Foreskin keratinocyte (primary cell): ENCODE measurements at places on chromosomes 7 and 10.
A peak's percentile ranks its signal among the peaks of the same experiment; 100 is the strongest.

DNA sequence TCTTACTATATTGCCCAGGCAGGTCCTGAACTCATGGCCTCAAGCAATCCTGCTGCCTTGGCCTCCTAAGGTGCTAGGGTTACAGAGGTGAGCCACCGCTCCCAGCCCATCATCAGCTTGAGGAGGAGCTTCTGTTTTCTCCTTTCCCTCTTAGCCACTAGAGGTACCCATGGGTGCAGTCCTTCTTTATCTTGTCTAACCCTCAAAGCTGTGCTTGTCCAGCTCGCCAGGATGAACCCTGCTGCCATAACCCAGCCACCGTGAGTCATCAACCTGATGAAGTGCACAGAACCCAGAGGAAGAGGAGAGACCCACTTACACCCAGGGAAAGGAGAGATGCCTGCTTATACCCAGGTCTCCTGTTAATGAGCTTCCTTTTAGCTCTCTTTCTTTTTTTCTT lies 133.4 kb downstream of the CUL2 start:
- no peak for DNase-seq

DNA sequence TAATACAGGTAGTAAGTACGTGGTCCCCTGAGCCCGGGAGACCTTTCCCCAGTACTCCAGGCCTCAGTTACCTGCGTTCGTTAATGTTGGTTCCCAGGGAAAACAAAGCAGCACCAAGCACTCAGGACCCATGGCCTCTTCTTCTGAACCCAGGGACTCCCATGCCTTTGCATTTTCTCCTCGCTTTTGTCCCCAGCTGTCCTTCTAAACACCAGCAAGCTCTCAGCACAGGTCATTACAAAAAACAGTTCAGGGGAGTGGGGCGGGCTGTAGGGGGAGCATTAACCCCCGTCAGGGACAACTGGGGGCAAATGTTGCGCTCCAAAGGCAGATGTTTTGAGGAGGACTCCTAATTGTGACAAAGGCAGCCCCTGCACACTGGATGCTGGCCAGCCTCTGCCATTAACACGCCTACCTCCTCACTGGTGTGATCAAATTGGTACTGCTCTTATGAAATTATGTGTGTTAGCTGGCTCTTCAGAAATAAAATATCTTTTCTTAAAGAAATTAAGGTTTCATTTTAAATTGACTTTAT lies 80.5 kb upstream of the LRGUK start:
- DNase-seq: no peak

DNA sequence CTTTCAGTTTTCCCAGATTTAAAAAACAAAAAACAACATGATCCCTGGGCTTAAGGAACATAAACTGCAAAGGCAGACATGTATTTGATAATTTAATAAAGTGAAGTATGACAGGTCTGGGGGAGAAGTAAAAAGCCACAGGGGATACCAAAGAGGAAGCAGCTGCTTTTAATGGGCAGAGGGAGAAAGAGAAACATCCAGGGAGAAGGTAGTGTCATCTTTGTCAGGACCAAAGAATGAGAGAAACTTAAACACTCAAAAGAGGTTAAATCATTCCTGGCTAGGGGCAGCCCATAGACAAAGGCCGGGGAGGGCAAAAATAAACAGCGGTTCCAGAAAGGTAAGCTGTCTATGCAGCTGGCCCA lies 94.5 kb downstream of the GRB10 start:
- no peak for DNase-seq

GRCh38 chr7:130063036-130063435 lies 7.3 kb upstream of the KLHDC10 start:
- no peak for DNase-seq

DNA sequence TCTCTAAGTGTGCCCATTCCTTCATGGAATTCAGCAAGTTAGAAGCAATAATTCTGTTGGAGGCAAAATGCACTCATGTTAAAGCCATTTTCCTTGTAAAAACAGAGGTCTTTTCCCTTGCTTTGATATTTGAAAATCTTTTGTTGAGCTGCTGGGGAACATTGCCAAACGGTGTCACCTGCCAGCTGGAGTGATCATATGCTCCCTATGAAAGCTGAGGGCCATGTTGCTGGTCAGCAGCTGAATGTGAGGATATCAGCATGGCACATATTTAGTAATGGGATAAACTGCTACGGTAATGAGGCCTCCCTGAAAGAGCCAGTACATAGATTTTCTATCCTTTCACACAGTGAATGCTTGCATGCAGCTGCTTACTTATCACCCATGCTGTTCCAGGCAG lies 224.3 kb downstream of the THSD7A start:
- DNase-seq: no peak

DNA sequence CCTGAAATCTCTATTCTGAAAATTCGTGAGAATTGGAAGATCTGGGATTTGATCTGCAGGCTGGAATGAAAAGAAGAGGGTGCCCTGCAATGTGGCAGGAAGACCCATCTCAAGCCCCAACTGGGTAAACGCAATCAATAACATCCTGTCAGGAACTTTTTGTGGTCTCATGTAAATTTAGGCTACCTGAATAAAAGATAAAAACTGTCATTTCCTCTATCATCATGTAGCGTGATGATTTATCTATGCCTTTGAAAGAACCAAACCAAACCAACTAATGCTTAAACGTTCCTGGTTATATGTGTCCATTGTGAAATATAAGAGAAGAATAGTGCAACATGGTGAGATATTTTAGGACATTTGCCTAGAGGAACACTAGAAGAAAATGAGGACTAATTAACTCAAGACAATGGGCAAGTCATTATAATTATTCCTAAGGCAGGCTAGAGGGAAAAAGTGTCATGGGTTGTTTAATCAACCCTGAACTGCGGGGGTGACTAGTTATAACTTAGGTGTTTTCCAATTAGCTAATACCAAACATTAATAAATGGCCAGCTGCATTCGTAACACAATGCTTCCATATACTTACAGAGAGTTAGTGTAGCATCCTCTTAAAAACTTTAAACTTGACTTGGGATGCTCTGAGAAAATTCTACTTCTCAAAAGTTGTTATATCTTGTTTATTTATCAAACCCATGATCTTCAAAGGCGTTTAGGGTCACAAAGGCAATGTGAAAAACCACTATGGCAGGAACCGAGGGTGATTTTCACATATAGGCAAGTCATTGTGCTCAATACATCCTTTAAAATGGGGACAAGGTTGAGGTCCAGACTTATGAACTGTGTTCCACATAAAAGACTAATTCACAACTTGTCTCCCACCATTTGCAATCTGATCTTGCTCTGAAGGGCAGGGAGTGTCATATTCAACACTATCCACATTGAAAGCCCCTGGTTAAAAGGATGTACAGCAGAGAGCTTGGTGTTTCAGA lies 48.6 kb upstream of the ADO start:
- DNase-seq: no peak

- DNase-seq: no peak
These were observed 371.6 kb downstream of the BBS9 start for GRCh38 chr7:33500703-33501701.

GRCh38 chr10:69406816-69407580 lies 9.7 kb downstream of the TACR2 start:
- no peak for DNase-seq

DNA sequence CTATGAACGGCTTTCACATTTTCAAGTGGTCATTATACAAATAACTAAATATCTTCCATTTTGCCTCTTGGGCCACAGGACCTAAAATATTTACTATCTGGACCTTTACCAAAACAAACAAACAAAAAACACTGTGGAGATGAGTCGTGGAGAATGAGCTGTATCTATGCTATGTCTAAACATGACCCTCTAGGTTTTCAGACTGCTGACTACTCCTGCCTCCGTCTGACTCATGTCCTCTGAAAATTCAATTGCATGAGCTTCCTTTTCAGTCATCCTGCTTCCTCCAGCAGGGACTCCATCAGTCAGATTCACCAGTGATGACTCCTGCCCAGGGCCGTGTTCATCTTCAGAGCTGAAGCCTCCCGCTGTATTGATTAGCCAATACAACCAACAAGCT lies 96.8 kb downstream of the COL28A1 start:
- peak; percentile 94 for DNase-seq

DNA sequence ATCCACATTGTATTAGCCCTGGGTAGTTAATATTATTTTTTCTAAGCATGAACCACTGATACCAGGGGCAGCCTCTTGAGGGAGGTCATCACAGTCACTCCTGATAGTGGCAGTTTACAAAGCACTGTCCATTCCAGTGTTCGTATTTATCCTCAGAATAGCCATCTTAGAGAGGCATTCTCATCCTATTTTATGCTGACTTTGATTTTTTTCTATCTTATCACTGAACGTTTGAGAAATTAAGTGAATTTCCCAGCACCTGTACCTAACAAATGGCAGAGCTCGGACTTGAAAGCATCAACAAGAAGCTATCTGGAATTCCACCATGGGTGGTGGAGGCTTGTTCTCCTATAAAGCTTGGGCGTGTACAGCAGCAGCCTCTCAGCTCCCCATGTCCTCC lies 26.1 kb upstream of the MGAM2 start:
- no peak for DNase-seq

- DNase-seq: no peak
These were observed 132.5 kb downstream of the IMMP2L start for GRCh38 chr7:111429781-111430180.

- DNase-seq: no peak
These were observed 160.5 kb downstream of the FOXP2 start for GRCh38 chr7:114575098-114575497.

DNA sequence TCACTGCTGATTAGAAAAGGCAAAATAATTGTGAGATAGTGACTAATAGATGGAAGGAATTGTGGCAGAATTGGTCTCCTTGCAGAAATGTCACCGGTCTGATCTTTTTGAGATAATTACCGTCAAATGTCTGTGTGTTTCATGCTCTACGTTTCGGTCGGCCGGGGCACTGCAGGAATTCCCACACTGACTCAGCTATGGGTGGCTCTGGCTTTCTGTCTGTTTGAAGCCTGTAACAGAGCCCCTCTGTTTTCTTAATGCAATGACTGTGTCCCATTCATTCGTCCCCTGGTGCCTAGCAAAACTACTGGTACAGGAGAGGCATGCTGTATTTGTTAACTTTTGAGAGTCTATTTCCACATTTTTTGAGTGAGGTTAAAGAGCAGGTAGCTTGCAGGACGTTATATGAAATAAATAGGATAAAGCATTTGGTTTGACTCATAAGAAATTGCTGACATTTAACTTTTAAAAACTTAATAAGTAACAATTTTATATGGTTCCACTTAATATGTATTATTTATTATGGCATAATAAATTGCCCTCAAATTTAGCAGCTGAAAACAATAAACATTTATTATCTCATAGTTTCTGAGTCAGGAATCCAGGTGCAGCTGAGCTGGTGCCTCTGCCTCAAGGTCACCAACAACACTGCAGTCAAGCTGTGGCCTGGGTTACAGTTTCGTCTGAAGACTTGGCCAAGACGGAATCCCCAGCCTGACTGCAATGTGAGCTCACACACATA lies 53.3 kb upstream of the CTBP2 start:
- peak; percentile 4 for DNase-seq

DNA sequence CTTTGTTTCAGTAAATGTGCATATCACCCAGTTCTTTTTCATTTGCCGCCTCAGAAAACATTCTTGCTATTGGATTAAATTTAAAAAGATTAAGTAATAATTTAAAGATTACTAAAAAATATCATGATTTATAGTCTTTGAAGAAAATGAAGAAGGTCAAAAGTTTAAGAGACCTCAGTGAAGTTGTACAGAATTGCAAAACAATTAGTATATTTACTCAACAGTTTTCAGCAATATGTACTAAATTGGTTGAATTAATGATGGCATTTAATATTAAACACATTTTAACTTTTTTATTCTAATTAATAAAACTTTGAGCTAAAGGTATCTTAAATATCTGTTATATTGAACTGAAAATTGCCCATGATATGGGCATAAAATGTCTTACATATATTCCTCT lies 49.9 kb upstream of the KLF6 start:
- no peak for DNase-seq

DNA sequence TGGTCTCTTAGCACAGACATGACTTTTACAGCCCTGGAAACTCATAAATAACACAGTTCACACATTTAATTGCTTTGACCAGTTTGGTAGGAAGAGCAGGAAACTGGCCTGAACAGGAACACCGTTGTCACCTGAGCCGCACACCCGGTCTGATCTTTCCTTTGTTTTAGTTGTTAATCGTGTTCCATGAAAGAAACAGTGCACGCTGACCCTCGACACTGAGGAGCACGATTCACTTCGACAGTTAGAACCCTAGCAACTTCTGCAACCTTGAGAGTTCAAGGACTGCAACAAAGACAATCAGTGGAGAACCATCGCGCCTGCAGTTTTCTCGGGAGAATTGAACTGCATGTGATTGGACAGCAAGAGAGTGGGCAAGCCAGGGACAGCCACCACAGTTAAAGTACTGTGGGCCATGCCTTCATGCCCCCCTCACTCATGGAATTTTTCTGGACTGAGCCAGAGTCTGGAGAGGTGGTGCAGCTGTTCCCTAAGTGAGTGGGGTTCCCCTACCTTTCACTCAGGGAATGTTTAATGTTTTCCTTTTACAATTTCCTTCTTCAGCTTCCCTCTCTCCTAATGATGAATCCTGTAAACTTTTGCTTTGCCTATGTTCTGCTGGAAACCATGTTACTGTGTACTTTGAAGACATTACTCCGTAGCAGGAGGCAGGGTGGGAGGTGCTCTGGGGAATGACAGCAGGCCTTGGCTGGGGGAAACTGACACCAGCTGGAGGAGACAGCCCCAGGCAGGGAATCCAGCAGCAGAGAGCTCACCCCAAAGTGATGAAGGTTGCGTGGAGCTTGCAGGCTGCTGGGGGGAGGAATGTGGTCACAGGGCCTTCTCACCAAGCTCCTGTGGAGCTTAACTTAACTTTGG lies 198.7 kb downstream of the ZNF438 start:
- DNase-seq: no peak

GRCh38 chr10:24793648-24794379 lies 70.1 kb upstream of the ARHGAP21 start:
- no peak for DNase-seq

DNA sequence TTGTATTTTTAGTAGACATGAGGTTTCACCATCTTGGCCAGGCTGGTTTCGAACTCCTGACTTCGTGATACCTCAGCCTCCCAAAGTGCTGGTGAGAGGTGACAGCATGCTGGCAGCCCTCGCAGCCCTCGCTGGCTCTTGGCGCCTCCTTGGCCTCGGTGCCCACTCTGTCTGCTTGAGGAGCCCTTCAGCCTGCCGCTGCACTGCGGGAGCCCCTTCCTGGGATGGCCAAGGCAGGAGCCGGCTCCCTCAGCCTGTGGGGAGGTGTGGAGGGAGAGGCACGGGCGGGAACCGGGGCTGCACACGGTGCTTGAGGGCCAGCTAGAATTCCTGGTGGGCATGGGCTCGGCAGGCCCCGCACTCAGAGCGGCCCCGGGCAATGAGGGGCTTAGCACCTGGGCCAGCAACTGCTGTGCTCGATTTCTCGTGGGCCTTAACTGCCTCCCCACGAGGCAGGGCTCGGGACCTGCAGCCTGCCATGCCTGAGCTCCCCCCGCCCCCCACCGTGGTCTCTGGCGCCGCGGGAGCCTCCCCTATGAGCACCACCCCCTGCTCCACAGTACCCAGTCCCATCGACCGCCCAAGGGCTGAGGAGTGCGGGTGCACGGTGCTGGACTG lies 96.5 kb upstream of the RHOBTB1 start:
- DNase-seq: no peak

GRCh38 chr10:48946332-48946731 lies 6.7 kb upstream of the LRRC18 start:
- DNase-seq: no peak

GRCh38 chr10:110094786-110095185 lies 87.0 kb downstream of the ADD3 start:
- DNase-seq: no peak

- no peak for DNase-seq
These were observed 144.5 kb downstream of the REEP3 start for GRCh38 chr10:63665670-63666134.

GRCh38 chr7:143485500-143485899 lies 7.8 kb downstream of the TAS2R41 start:
- no peak for DNase-seq

GRCh38 chr10:28948046-28948445 lies 270.7 kb downstream of the BAMBI start:
- DNase-seq: no peak
